Mesothelial cell of epicardium (in vitro differentiated cells): ENCODE measurements at places on chromosomes 7 and 10. TPM values are rescaled to one million over a fixed set of nuclear protein-coding genes. Genes with fewer than 3 reads are reported as not detected.

C10orf90 gene
- not detected in 3 replicates for total RNA-seq

SHTN1 gene
- total RNA-seq, result 38.6 to 41.2 TPM (median 38.7 TPM) in 3 replicates

DNA sequence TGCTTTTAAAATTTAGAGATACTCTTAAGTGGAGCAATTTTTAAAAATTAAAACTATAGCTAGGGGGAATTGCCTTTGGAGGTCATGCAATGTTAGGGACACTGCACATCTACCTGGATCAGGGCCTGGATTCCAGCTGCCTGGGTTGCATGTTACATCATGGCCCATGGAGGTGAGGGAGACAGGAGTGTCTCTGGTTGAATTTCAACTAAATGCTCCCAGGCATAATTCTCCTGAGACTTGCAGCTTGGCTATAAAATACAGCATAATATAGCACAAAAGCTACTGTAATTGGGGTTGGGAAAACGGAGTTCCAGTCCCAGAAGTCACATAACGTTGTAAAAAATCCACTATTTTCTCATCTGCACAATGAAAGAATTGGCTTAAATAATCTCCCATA, 782.5 kb downstream of the LRMDA start:
- no peak for DNase-seq
- no peaks in the 10 kb centered on the region for H3K4me1 ChIP-seq
- peaks cover 22% of the 10 kb centered on the region for H3K27me3 ChIP-seq
- no peak overlapping the region for H3K4me3 ChIP-seq
- no peaks in the 10 kb centered on the region for H3K36me3 ChIP-seq

DNA sequence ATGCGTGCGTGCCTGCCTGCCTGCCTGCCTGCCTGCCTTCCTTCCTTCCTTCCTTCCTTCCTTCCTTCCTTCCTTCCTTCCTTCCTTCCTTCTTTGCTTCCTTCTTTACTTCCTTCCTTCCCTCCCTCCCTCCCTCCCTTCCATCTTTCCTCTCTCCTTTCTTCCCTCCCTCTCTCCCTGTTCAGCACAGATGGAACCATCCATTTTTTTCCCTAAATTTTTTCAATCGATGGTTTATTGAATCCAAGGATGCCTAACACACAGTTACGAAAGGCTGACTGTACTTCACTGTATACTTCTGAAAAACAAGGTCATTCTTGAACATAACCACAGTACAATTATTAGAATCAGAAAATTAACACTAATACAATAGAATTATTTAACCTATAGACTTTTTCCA, 53.8 kb downstream of the ABCA13 start:
- no peak for DNase-seq
- peaks cover 9% of the 10 kb centered on the region for H3K27me3 ChIP-seq
- H3K4me1 ChIP-seq, result no peaks in the 10 kb centered on the region
- H3K27ac ChIP-seq, result no peak overlapping the region
- no peak overlapping the region for H3K4me3 ChIP-seq
- H3K36me3 ChIP-seq, result no peaks in the 10 kb centered on the region

DNA sequence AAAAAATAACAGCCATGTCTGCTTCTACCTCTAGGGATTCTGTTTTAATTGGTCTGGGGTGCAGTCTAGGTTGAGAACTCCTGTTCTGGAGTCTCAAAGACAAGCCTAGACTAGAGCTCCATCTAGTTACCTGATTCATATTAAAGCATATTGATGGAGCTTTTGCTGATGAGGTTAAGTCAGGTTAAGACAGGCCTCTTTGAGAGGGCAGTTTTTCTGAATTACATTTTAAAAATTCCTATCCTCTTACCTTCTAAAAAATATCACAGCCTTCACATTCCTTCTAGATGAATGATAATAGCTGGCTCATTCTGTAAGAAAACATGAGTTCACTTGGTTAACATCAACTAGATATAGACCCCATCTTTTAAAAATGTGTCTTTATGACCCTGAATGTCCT, 28.9 kb downstream of the MGAM start:
- no peak for DNase-seq
- H3K4me1 ChIP-seq, result peaks cover 4% of the 10 kb centered on the region
- no peak overlapping the region for H3K4me3 ChIP-seq
- H3K27me3 ChIP-seq, result peaks cover 2% of the 10 kb centered on the region
